ENCODE measurements at places on chromosomes 3 and 15.

DNA sequence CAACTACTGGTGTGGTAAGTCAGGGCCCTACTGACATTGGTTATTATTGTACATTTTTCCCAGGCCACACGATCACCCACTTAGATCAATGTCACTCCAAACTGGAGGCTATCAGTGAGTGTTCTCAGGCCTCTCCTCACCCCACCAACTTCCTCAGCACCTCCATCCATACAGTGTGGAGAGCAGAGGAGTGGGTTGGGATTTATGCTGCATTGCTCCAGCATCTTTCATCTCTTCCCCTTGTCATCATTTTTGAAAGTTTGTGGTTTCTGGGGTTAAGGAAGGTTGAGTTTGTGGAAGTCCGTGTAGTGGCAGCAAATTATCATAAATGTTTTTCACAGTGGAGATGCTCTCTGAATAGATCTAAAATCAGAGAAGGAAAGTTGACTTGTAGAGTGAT lies 60.2 kb downstream of the TLNRD1 start:
- DNase-seq: no peak

DNA sequence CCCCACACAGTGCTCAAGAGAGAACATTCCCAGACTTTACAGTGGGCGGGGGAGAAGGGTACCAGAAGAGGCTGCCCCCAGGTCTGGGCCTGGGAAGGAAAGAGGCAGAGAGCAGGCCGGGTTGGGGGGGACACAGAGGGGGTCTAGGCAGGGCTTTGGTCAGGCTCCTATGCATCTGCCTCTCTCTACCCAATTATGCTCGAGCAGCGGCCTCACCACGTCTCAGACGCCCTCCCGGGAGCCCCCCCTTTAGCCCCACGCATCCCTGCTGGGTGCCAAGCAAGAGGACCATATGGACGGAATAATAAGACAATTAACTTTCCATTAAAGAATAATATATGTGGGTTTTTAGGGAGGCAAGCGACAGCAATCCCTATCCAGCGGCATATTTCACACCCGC lies 32.8 kb downstream of the CACNA2D2 start:
- DNase-seq: no peak

DNA sequence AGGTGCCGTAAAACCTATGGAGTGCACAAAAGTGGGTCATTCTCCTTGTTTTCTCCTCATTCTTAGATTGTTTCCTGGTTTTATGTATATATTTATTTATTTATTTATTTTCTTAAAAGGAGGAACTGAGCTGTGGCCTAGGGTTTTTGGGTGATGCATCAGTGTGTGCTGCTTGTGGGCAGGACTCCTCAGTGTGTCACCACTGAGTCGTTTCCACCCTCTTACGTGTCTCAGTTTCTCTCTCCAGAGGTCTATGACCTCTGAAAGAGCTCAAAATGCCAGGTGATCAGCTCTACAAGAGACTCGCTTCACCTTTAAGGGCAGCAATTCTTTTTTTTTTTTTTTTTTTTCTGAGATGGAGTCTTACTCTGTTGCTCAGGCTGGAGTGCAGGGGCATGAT lies 72.9 kb downstream of the CD200 start:
- no peak for DNase-seq

GRCh38 chr3:150035910-150036612 lies 65.4 kb upstream of the PFN2 start:
- DNase-seq: no peak

DNA sequence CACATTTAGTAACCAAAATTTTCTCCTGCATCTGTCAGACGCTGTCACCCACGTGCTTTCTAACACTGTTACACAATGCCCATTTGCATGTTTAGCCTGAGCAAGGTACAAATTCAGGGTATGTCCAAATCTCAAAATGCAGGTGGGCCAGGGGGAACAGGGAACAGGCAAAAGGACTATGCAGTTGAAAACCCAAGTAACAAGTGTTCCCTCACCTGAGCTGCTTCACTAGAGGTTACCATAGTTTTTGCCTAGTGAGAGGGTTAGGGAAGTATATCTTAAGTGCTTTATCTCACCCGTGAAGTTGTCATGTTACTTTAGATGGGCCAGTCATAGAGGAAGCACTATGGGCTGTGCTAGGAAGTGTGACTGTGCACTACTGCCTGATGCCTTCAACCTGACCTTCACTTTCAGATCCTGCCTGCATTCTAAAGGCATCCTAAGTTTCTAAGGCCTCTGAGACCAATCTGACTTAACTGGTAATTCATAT lies 6.0 kb upstream of the TMEM87A start:
- DNase-seq: no peak

DNA sequence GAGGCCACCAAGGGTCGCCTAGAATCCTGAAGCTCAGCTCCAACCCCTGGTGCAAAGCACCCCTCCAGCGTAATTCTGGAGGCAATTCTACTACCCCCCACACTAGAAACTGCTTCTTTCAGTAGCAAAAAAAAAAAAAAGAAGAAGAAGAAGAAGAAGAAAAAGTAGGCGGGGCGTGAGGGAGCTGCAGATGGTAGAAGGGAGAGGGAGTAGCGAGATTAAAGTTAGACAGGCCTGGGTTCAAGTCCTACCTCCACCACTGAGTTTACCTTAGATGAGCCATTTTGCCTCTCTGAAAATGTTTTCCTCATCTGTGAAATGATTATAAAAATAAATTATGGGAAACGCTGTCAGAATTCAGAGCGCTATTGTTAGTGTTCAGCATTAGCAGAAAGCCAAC lies 913 bp downstream of the FAM174B start:
- DNase-seq: no peak

DNA sequence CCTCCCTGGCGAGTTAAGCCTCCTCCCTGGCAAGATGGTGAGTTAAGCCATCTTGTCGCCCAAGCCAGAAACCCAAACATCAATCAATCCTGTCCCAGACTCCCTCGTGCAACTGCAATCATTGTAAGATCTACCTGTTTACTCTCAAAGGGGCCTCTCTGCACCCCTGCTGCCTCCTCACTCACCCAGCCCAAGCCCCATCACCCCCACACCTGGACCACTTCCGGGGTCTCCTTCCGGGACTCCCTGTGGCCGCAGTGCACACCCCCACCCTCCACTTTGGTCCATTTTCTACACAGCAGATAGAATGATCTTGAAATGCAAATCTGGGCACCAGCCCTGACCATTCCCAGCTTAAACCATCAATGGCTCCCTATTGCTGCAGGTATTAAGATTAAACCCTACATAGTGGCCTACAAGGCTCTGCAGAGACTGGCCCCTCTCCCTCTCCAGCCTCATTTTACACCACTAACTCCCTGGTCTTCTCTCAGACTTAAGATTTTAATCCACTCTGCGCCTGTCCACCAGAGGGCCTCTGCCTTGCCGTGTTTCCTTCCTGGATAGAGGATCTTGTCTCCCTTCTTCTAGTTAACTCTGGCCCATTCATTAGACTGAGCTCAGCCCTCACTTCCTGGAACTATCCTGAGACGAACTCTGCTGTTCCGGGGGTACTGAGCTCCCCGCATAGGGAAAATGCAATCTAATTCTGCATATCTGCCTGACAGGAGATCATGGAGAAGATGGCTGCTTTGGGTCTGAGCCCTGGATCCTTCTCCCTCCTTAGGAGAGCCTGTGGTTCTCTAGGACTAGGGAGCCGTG lies 41.9 kb upstream of the SLC6A1 start:
- DNase-seq: no peak

All from coronary artery (tissue), 2 donors.